ENCODE measurements at places on chromosomes 16 and 17.

DNA sequence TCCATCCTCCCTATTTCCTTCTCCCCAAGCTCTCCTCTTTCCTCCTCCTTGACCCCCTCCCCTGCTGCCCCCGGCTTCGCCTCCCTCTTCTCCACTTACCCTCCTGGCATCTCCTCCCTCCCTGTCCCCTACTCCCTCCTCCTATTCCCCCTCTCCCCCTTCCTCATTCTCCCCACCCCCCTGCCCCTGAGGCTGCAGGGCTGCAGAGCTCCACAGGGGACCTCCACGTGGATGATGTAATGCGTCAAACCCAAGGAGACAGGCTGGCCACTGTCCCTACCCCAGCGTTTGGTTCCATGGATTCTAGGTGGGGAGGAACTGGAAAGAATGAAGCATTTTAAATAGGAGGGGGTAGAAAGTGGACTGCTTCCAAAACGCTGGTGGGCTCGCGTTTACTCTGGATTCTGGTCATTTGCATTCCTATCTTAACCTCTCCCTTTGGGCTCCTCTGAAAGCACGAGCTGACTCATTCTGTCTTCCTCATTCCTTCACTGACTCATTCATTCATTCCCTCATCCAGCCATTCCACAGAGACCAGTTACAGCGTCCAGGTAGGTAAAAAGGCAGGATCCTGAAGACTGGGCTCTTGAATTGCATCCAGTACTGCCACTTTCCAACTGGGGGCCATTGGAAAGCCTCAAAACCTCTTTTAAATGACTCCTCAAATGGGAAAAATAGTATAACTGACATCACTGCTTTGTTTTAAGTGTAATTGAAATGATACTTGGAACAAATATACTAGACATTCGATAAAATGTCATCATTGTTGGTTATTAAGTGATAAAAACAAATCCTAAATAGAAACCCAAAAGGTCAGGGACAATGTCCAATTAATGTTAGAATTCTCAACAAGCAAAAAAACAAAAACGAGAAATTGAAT is 943 bp upstream of the COTL1 start:
- peak; percentile 32 for DNase-seq

GRCh38 chr16:21264571-21265036 is 13.5 kb downstream of the CRYM start:
- DNase-seq = no peak

- no peak for DNase-seq
Observed at GRCh38 chr17:47220531-47220999, 11.4 kb downstream of the MYL4 start.

DNA sequence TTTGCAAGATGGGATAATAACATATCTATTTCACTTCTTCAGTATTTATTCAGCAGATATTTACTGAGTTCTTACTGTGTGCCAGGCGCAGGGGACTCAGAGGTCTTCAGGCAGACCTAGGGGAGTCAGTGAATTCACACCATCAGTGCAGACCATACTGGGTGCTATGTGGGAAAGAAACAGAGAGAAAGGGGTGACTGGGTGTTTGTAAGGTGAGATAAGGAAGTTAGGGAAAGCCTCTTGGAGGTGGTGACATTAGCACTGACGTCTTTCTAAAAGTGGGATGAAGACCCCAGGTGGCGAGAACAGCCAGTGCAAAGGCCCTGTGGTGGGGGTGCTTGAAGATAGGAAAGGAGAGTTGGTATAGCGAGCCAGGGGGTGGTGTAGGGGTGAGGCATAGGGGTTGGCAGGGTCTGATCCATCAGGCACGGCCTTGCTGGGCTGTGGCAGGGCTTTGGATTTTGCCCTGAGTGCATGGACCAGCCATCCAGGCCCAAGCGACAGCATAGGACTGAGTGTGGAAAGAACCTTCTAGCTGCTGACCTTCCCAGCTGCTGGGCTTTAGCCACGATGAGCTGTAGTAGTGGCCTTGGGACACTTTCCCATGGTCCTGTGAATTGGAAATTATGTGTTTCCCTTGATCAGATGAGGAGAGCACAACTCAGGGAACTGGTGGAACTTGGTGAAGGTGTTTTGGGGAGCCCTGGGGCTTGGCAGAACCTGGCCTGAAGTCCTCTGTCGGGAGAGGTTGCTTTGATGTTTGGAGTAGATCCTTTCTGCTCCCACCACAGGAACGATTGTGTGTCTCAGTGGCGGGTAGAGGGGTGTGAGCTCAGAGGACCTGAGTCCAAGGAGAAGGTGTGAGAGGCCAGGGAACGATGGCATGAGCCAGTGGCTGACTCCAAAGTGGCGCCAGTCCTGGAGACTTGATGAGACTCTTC is 3.9 kb upstream of the SOCS1 start:
- DNase-seq = no peak

DNA sequence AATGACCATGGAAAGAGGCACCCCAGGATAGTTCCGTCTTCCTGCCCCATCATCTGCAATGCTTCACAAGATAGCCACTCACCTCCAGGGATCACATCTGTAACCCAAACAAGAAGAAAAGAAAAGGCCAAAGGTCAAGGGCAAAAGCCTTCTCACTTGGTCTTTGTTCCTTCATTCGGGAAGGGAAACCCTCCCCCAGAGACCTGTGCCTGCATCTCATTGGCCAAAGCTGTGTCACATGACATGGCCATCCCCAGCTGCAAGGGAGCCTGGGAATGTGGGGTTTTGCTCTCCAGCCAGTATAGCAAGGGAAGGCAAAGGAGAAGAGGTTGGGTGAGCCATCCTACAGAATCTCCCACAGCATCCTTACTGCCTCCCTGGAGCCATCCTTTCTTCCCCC is 47.9 kb downstream of the NOL11 start:
- DNase-seq = no peak

GRCh38 chr16:69014811-69015210 is 90.6 kb upstream of the HAS3 start:
- DNase-seq = no peak

DNA sequence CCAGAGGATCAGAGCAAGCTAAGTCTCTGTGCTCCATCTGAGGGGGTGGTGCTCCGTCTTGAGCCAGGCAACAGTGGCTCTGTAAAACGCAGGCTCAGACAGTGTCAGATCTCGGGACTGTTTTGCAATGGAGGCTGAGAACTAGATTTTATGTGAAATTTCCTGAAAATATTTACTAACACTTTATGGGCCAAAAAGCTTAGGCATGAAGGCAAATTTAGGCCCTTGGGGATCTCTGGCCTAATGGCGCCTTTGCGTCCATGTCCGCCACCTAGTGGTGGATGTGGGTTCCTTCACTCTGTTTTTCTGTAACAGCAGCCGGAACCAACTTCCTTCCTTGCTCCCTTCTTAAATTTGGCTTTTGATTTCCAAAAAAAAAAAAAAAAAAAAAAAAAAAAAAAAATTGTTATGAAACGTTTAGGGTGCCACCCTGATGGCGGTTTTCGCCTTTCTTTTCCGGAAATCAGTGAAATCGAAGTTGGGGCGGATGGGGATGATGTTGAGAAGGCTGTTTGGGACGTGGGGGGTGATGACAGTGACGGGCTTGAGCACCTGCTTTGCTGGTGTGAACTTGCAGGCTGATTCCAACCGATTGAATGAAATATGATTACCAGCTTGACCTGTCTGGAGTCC is 14.0 kb upstream of the ELAC2 start:
- no peak for DNase-seq

DNA sequence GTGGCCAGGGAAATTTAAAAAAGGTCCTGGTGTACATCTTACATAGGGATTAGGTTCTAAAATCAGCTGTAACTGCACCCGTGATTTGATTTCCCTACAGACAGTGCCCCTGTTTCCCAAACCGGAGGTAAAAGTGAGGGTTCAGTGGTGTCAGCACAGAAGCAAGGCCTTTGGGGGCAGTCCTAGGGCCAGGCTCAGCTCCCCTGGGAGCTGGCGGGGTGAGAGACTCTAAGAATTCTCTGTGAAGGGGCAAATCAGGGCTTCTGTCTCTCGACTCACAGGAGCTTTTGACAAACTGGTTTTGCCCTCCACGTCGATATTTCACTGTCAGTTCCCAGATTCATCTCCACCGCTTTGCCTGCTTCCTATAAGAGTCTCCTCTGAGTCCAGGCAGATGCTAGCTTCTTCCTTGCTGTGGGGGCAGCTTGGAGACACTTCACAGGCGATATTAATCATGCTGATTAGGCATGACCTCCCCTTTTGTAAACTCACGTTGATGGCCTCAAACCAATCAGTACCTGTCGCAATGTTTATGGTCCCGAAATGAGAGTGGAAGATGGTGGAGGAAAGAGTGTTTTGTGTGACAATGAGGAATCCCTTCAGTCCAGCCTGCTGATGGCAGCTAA is 234.2 kb upstream of the TOX3 start:
- DNase-seq = no peak

DNA sequence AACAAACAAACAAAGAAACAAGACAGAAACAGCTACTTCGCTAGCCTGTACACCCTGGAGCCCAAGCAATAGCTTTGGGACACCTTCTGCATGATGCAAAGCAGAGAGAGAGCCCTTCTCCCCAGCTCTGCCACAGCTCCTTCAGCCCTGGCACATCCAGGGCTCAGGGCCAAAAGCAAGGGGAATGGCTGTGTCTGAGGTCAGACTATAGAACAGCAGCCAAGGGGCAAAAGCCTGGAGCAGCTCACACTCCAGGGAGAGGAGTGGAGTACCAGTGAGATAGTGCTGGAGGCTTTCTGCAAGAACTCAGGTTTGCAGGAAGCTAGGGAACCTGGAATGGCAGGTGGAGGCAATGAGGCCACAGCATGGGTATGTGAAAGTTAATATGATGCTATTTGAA is 11.6 kb upstream of the SEPHS2 start:
- DNase-seq = no peak

- DNase-seq = no peak
Observed at GRCh38 chr17:32261417-32261736, 4.3 kb upstream of the RHBDL3 start.

DNA sequence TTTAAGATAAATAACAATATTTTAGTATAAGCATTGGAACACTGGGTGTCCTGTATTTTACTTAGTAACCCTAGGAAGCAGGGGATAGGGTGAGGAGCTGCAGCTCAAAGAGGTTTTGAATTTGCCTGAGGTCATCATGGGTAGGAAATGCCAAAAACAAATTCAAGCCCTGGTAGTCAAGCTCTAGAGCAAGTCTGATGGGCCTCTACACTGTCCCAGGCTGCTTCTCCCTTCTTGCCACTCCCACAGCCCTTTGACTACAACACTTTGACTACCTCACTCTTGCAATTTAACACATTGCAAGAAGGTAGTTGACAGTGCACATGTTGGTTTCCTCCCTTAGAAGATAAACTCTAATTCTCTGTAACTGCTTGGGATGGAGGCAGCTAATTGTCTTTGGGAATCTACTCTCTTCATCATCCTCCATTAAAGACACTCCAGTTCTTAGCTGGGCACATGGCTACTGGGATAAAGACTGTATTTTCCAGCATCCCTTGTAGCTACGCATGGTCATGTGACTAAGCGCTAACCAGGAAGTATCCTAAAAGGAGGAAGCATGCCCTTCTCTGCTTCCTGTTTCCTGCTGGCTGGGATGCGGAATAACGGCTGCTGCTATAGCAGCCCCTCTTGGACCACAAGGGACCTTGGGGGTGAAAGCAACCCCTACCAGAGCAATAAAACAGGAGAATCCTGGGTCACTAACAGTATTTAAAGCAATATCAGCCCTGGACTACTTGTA is 30.7 kb upstream of the SSTR2 start:
- no peak for DNase-seq

DNA sequence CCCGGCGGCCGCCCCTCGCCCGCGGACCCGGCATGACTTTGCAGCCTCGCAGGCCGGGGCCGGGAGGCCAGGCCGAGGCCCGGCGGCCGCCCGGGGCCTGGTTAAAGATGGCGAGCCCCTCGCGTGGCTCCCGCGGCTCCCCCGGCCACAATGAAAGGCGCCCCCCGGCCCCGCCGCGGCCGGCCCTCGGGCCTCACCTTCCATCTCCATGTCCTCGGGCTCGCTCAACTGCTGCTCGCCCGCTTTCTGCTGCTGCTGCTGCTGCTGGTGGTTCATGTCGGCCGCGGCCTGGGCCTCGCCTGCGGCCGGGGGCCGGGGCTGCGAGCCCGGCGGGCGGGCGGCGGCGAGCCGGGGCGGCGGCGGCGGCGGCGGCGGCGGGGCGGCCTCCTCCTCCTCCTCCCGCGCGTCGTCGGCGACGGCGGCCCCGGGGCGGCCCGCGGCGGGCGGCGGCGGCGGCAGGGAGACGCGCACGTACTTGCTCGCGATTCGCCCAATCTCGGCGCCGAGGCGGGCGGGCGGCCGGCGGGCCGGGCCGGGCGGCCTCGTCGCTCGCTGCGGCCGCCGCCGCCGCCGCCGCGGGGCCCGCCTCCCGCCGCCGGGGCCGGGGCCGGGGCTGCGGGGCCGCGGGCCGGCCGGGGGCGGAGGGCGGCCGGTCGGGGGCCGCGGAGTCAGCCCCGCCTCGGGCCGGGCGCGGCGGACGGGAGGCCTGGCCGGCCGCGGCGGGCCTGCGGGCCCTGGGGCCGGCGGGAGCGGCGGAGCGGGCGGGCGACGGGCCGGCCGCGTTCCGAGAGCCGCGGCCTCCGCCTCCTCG is 491 bp downstream of the USP7 start:
- DNase-seq = no peak

- no peak for DNase-seq
Observed at GRCh38 chr16:68282064-68282452, 17.7 kb downstream of the SLC7A6 start.

DNA sequence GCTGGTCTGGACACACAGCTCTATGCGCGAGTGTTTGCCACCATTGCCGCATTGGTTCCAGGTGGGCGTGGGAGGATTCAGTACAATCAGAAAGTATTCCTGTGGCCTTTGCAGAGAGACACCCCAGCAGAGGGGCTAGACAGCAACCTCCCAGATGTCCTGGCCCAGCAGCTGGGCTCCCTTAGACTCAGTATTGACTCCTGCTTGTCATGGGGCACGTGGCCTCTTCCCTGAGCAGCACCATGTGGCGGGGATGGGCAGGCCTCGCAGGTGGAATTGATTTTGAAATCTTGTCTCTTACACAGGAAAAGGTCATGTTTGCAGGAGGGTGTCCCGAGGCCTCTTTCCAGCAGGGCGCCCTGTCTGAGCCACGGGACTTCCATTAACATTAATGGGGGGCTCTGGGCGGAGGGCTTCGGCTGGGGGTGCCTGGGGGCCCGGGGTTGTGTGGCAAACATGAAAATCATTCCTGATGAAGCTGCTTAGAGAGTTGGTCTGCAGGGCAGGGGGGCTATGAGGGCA is 96.4 kb downstream of the C16orf78 start:
- DNase-seq = no peak

Measured in bone marrow (tissue), 2 donors.